ENCODE measurements at places on chromosomes 1 and 21. TPM values are rescaled to one million over a fixed set of nuclear protein-coding genes. Genes with fewer than 3 reads are reported as not detected.

DNA sequence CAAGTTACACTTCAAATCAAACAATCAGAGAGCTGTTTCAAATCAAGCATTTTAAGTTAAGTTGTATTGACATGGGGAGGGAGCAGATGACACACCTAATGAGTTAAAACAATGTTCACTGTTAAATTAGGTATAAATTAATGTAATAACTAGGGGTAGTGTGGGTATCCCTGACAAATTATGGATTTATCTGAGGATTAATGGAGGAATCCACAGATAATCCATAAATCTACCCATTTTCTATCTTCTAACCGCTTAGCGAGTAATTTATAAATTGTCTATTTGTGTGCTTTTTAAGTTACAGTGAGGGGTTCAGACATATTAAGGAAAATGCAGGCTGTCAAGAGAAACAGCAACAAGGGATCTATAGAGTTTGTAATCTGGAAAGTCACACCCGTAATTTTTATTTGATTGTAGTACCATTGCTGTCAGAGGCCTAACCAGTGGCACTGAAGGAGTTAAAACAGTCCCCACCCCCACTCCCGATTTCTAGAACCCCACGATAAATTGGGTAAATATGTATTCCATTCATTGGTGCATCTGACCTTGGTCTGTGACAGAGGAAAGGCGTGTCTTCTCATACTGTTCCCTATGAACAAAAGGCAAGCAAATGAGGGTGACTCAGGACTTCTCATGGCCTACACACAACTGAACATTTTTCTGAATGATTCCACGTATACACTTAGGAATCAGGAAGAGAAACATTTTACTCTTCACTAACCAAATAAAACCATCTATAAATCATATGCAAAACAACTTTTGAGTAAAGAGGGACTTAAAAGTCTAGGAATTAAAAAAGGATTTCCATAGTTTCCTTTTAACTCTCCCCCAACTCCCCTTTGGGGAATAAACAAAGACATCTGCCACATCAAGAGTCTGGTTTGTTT is 7.4 kb downstream of the IRF2BP2 start:
- DNase-seq, result no peak

- DNase-seq, result no peak
Observed at GRCh38 chr1:239744851-239745250, 346.8 kb upstream of the FMN2 start.

DNA sequence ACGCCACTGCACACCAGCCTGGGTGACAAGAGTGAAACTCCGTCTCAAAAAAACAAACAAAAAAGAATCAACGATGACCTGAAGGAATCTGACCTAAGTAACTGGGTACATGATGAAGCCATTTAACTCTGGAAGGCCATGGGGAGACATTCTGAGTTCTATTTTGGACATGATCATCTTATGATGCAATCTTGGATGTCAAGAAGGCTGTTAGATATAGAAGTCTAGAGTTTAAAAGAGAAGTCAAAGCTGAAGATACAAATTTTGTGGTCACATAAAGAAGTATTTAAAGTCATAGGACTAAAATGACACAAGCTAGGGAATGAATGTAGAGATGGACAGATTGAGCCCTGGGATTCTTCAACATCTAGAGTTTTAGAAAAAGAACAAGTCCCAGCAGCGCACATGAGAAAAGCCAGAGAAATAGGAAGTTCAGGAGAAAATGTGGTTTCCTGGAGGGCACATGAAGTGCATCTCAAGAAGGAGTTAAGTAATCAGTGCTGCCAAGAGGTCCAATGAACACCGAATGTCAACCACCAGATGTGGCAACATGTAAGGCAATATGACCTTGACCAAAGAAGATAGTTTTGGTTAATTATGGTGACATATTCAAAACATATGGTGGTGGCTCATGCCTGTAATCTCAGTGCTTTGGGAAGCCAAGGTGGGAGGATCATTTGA is 26.8 kb downstream of the ELK4 start:
- no peak for DNase-seq

GRCh38 chr1:208766832-208767231 is 522.6 kb upstream of the PLXNA2 start:
- DNase-seq, result no peak

SUSD4 gene
- 11.3 TPM for total RNA-seq

GRCh38 chr1:2291577-2291976 is 63.5 kb downstream of the SKI start:
- DNase-seq, result no peak

PDZK1 gene
- total RNA-seq, result 2.6 TPM

GRCh38 chr1:94992863-94993563 is 66.1 kb upstream of the CNN3 start:
- no peak for DNase-seq

DNA sequence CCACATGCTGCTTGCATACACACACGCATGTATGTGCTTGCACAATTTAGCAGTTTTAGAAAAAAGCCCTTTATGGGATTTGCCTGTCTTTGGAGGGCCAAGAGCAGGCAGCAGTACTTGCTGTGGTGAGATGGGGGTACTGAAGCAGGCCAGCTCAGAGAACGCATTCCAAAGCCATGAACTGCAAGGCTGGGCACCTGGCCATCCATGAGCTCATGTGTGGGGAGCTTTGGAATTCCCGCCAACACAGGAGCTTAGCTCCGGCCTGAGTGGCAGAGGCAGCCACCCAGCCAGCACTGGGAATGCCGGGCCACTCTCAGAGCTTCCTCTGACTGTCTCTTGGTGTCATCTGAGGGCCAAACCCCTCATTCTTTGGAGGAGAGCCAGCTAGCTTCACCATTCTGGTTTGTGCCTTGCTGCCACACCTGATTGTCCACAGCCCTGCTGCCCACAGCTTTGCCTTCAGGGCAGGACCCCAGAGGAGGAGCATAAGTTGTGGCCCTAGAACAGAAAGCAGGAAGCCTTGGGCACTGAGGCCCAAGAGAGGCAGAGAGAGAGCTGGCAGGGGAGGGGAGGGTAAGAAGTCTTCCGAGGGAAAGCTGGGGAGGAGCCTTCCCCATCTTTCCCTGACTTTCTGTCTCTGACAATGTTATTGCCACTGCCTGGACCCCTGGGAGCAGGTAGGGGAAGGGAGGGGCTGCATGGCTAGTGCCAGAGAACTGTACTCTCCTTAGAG is 92.1 kb upstream of the POU3F1 start:
- no peak for DNase-seq

TSPEAR gene
- 0.59 TPM for total RNA-seq

DNA sequence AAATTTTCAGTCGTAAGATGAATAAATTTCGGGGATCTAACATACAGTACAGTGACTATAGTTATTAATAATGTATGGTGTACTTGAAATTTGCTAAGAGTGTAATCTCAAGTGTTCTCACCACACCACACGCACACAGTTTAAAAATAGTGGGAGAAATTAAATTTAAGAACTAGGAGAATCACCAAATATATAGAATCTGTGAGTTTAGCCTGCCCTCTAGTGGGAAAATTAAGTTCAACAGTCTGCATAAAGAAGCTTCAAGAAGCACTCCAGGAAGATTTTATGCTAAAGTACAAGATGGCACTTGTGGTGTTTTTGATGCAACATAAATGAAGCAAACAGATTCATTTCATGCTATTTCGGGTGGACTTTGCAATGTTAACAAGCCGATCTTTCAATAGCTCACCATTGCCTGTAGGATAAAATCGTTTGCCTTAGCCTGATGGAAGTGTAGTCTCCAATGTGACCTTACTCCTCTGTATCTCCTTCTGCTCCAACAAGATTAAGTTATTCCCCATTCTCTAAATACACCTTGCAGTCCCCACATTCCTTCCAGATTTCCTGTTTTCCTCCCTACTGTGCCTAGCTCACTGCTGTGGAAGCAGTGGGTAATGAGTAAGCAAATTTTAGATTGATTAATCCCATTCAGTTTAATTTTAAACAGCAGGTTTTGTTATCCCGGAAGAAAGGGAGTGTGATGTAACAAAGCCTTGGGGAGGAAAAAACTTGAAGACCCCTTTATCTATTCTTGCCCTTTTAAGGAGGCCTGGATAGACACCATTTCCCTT is 8.7 kb upstream of the PIK3C2B start:
- DNase-seq, result no peak

DNA sequence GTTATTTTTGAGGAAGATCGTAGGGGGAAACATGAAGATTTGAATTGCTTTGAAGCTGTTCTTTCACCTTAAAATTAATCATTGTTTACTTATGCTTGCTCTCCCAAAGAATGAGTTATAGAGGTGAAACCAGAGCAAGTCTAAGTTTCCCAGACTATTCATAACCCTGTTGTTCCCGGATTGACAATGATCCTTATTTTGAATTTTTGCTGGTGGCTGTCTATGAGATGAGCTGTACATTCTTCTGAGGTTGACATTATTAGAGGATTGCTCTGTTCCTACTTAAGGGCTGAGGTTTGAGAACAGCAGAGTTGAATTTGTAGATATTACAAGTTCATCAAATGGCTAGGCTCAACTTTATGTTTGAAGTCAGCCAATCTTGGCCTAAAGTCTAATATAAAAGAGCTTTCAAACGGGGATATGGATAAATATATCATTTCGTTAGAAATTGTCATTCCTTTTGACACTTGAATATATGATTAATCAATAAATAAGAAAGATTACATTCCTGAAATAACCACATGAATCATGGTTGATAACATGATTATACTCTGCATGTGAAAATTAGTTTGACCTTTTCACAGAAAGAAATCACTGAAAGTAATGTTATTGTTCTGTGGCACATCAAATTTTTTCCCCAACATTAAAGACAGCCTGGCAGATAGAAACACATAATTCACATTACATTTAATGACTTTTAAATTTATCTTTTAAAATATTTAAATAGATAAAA is 19.1 kb upstream of the PDE4B start:
- DNase-seq, result no peak

DNA sequence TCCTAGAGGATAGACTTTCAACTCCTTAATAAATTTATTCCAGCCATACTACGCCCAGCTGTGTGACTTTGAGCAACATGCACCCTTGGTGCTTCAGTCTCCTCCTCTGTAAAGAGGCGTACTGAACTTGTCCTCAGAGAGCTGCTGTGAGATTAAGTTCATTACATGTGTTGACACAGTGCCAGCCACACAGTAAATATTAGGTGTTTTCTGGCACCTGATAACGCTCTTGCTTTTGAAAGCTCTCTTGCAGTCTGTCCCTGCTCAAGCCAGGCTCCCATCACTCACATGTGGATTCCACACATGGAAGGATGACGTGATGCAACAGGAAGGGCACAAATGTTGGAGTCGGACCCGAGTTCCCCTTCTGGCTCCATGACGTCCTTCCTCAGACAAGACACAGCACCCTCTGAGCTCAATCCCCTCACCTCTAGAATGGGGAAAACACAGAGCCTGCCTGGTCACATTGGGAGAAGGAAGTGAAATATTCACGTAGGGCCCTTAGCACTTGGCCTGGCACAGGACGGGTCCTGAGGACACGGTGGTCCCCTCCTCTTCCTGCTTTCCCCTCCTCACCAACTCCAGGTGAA is 7.7 kb downstream of the IFNLR1 start:
- peak; percentile 24 for DNase-seq

DNA sequence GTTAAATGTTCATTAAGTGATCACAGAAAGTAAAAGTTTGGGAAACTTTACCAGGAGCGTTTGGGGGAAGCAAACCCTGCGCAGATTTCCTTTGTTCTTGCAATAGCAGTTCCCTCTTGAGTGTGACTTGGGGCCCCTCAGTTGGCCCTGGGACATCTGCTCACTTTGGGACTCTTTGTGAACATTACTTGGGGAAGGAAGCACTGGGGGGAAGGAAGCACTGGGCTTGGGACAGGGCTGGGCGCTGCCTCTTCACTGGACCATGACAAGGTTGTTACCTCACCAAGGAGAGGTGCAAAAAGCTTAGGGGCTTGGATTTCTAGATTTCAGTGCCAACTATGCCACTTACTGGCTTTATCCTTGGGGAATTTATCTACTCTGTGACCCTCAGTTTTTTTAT is 63.5 kb downstream of the ETS2 start:
- DNase-seq, result no peak

- DNase-seq, result no peak
Observed at GRCh38 chr1:224331326-224331725, 1.4 kb upstream of the NVL start.

- no peak for DNase-seq
Observed at GRCh38 chr1:165288350-165289120, 68.0 kb downstream of the LMX1A start.

DNA sequence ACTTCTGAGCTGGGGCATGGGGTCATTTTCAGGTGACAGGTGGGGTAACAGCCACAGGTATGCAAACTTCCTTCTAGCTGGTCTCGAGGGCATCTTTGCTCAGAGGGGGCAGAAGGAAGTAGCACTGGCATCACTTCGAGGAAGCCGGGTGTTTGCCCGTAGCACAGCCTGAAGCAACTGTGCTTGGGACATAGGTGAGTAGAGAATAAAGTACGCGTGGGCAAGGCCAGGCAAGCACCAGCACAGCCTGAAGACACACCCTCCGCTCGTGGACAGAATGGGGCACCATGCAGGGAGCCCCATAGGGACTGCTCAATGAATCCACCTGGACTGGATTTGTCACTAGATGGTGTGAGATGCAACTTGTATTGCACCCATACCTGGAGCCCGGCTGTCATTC is 167.1 kb downstream of the KCNJ6 start:
- DNase-seq, result no peak

- no peak for DNase-seq
Observed at GRCh38 chr1:70227439-70227838, 6.3 kb downstream of the SRSF11 start.

IGSF21 gene
- total RNA-seq, result 1.2 TPM

DNA sequence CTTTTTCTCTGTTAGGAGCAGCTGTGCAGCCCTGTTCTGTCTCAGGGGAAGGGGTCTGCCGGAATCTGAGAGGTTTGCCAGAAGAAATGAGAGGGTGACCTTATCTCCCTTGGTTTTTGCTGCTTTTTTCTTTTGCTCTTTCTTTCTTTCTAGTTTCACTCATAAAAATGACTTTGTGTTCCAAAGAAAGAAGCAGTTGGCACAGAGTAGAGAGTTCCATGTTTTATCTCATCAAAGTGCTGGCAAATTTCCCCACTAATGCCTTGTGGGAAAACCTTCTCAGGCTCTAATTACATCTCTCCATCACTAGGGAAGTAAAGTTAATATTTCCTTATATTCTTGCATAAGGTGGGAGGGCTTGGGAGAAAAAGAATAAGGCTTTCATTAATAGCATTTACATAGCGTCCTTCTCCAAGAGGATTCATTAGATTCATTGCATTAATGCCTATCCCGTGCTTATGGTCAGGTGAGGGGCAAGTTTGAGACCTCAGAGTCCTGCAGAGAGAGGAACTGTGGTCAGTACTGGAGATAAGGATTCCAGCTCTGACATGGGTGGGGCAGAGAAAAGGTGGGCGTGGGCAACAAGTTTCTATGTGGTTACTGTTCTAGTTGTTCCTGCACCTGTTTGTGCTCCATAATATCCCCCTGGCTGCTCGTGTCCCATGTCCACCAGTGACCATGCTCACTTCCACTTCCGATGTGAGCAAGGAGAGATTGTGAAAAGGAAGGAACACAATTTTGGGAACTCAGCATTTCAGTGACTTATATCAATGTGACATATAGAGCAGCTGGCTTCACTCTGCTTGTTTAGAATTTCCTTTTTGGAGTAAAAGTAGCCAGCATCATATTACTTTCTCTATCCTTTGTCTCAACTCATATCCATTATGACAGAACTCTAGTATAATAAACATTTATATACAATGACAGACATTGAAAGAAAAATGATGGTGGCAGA is 79.5 kb downstream of the DISC1 start:
- DNase-seq, result no peak

Measured in suprapubic skin (tissue), 4 donors.